Left kidney (tissue), 8 donors: ENCODE measurements at places on chromosomes 6 and 20. TPM values are rescaled to one million over a fixed set of nuclear protein-coding genes. Genes with fewer than 3 reads are reported as not detected.

DNA sequence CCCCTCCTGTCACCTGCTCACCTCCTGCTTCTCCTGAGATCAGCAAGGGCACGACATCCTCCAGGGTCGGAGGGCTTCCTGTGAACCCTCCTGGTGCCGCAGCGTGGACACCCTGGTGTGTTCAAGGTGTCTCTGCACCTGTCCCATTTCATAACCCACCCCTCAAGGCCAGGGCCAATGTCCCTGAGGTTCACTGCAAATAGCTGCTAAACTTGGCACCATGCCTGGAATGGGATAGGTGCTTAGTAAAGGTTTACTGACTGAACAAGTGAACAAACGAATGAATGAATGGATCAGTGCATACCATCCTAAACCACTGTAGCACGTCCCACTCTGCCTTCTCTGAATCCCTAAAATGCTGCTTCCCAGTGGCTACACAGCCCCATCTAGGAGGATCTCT, 35.0 kb downstream of the SIRPA start:
- no peak for DNase-seq

CST9L gene
- not detected for polyA plus RNA-seq

ADAM33 gene
- polyA plus RNA-seq, result 9.1 TPM

BTN1A1 gene
- polyA plus RNA-seq, result 0.22 TPM

SLC13A3 gene
- 19.3 TPM for polyA plus RNA-seq

- DNase-seq, result no peak
Observed at GRCh38 chr20:53960579-53961272, 109.7 kb downstream of the BCAS1 start.

CAP2 gene
- polyA plus RNA-seq, result 13.1 TPM

DNA sequence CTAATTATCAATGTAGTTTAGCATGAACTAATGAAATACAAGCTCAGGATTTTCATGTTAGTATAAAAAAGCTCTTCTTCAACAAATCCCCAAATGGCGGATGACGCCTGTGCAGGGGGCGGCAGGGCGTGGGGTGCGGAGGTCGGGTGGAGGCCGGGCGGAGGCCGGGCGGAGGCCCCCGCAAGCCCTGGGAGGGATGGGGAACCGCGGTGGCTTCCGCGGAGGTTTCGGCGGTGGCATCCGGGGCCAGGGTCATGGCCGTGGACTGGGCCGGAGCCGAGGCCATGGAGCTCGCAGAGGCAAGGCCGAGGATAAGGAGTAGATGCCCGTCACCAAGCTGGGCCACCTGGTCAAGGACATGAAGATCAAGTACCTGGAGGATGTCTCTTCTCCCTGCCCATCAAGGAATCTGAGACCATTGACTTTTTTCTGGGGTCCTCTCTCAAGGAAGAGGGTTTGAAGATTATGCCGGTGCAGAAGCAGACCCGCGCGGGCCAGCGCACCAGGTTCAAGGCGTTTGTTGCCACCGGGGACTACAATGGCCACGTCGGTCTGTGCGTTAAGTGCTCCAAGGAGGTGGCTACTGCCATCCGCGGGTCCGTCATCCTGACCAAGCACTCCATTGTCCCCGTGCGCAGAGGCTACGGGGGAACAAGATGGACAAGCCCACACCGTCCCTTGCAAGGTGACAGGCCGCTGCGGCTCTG, 10.4 kb upstream of the EIF2S2 start:
- no peak for DNase-seq

MAP3K5 gene
- 7.4 TPM for polyA plus RNA-seq

ZNF311 gene
- polyA plus RNA-seq, result 7.9 TPM

DNA sequence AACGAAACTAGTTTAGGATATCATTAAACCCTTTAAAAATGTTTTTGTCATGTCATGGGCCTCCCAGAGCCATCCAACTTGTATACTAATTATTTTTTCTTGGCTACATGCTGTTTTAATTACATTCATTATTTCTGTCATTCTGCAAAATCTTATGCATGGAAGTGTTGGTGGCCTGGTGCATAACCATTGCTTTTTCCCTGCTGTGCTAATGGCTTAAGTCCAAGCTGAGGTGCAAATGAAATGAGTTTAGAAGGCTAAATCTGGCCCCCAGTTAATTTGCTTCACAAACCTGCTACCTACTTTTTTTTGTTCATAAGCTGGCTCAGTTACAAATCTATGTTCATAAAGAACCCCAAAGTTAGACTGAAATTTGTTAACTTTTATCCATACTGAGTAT, 1249.9 kb downstream of the EPHA7 start:
- DNase-seq, result no peak

GRCh38 chr6:128990915-128991314, 108.0 kb downstream of the LAMA2 start:
- DNase-seq, result no peak

STX11 gene
- 0.27 TPM for polyA plus RNA-seq

GRCh38 chr6:21426841-21427490, 166.6 kb upstream of the SOX4 start:
- DNase-seq, result no peak

RAMACL gene
- polyA plus RNA-seq, result 0.40 TPM

- no peak for DNase-seq
Observed at GRCh38 chr6:4371207-4371921, 236.0 kb upstream of the ECI2 start.

GRCh38 chr20:62087227-62087626, 21.5 kb upstream of the TAF4 start:
- DNase-seq, result no peak

MUC21 gene
- polyA plus RNA-seq, result not detected

- no peak for DNase-seq
Observed at GRCh38 chr6:37675606-37676005, 22.1 kb downstream of the MDGA1 start.

TRIM15 gene
- polyA plus RNA-seq, result 0.08 TPM

DNA sequence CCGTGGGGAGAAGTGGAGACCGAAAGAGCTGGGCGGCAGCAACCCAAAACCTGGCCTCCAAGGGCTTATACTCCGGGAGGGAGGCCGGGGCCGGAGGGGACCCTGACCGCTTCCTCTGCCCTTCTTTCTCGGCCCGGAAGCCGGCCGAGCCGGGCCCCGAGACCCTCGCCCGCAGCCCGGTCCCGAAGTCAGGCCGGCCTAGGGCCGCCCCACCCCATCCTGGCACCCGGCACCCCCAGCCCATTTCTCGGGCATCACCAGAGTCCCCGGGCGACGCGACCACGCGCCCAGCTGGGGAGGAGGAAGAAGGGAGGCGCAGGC, 572 bp upstream of the ZDHHC14 start:
- DNase-seq, result peak; percentile 26

MAP1LC3A gene
- 14.2 TPM for polyA plus RNA-seq

MYO6 gene
- 118 TPM for polyA plus RNA-seq

CRISP3 gene
- polyA plus RNA-seq, result not detected

DNA sequence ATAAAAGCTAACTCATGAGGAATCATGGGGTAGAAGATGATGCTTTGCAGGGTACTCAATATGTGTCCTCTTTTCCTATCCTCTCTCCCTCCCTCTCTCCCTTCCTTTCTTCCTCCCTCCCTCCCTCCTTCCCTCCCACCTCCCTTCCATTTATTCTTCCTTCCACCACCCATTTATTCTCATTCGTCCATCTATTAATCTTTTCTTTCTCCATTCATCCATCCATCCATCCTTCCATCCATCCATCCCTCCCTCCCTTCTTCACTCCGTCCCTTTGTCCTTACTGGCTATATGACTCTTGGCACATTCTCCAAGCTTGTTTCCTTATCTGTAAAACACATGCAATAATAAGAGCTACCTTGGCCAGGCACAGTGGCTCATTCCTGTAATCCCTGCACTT, 40.9 kb downstream of the ARHGAP40 start:
- no peak for DNase-seq

GRCh38 chr6:31138982-31139381, at the start of gene PSORS1C2:
PSORS1C2 (minus strand) TSS chr6:31139066; CDS start chr6:31139026, 40 bp downstream.
- no peak for DNase-seq

EFCAB8 gene
- polyA plus RNA-seq, result 0.55 TPM

LST1 gene
- polyA plus RNA-seq, result 2.6 TPM
